ENCODE measurements at places on chromosomes 6 and 20. TPM values are rescaled to one million over a fixed set of nuclear protein-coding genes. Genes with fewer than 3 reads are reported as not detected.

GRCh38 chr6:148518511-148519156, 176.0 kb downstream of the SASH1 start:
- no peak for DNase-seq

DNA sequence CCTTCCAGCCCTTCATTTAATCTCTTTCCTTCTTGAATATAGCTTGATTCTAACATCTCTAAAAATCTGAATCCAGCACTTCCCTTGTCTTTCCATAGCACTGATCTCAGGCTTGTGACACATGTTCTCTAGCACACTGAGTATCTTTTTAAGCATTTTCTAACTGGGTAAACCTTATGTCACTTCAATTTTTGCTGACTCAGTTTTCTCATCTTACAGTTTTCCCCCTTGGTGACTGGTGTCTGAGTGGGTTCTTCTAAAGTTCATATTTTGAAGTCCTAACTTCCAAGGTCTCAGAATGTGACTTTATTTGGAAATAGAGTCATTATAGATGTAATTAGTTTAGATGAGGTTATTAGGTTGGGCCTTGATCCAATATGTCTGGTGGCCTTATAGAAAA, 153.9 kb downstream of the PAK5 start:
- no peak for DNase-seq

DNA sequence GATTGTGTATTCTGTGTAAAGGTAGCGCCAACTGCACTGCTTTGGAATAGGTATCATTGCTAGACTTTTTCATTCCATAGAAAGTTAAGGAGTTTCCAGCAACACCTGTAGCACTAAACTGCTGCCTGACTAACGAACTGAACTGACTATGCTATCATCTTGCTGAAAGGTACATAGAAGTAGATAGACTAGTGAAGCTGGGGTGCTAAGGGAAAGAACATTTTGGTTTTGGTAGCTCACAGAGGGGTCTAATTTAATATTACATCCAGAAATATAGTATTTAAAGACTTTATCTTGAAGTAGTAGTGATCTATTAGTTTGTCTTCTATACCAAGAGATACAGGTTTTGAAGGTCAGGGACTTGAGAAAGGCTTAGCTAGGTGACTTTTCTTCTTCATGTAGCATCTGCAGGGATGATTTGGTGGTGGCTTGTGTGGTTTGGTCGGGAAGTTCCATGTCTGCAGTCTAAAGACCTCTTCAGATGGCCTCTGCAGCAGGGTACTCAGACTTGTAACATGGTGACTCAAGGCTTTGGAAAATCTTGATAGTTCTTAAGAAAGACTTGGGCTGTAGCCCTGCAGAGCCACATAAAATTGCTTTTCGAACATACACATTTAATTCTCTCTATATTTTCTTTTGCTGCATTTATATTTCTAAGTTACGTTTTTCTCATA, 10.2 kb downstream of the SENP6 start:
- DNase-seq: no peak

- DNase-seq: no peak
These were observed 72.7 kb downstream of the TRAM2 start for GRCh38 chr6:52503851-52504781.

TNNC2 gene
- total RNA-seq: 3.1 TPM

HLA-E gene
- total RNA-seq: 28.1 TPM
